ENCODE measurements at places on chromosomes 16 and 17. TPM values are rescaled to one million over a fixed set of nuclear protein-coding genes. Genes with fewer than 3 reads are reported as not detected.

GRCh38 chr16:5906351-5906750 lies 808.8 kb upstream of the EEF2KMT start:
- ATAC-seq, result peak; percentile 36

GRCh38 chr17:64087252-64088005 lies 42.5 kb downstream of the ERN1 start:
- peak; percentile 38 for ATAC-seq

DNA sequence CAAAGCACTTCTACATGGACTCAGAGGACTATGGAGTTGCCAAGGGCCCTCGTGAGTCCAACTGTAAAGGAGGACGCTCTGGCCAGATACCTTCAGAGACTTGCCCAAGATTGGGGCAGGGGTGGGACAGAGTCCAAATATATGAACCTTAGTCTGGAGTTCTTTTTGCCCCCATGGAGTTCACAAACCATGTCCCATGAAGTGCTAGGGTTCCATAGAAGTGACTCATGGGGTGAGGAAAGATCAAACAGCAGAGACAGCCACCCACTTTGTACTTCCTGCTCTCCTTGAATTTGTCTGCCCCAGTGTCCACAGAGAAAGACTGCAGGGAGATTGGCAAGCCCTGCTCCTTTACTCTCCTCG lies 29.0 kb downstream of the SRL start:
- ATAC-seq, result peak; percentile 56

KRT24 gene
- total RNA-seq, result 10.0 TPM

Measured in esophagus mucosa (tissue), 1 donor.